ENCODE measurements at places on chromosomes 1 and 21. TPM values are rescaled to one million over a fixed set of nuclear protein-coding genes. Genes with fewer than 3 reads are reported as not detected.

DNA sequence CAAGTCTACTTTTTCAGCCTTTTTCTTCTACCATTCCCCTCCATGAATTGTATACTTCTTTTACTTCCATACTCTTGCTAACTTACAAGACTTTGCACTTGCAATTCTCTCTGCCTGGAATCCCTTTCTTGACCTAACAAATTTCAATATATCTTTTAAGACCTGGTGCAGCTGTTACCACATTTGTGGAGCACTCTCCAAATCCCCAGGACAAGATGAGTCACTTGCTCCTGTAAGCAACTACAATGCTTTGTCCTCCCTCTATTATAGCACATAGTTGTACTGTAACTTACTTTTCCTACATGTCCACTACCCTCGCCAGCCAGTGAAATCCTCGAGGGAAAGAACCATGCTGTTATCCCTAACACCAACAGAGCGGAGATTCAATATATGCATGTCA lies 43.1 kb downstream of the WARS2 start:
- no peaks in the 10 kb centered on the region for H3K4me1 ChIP-seq
- H3K27ac ChIP-seq, result no peak overlapping the region
- peaks cover 4% of the 10 kb centered on the region for H3K27me3 ChIP-seq
- H3K4me3 ChIP-seq, result no peak overlapping the region

DNA sequence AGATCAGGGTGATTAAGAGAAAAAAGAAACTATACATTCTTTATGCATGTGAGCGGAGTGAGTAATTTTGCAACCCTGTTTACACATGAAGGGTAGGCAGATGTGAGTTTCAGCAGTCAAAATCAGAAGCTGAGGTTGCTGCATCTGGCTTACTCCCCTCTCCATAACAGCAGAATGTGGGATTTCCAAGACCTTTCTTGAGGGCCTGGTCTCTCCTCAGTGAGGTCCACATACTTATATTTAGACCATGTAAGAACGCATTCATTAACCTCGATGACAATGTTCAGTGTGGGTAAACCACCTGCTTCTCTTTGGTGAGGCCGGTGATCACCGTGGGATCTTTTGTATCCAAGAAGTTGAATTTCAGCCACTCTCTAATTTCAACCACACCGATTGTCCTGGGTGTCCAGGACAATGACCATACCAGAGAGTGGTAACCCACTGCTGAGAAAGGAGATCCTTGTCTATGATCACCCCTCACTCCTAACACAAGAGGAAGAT lies 18.7 kb upstream of the RAP1A start:
- H3K4me1 ChIP-seq, result no peaks in the 10 kb centered on the region
- H3K27me3 ChIP-seq, result peaks cover 3% of the 10 kb centered on the region
- no peak overlapping the region for H3K4me3 ChIP-seq
- no peak for DNase-seq

- no peaks in the 10 kb centered on the region for H3K36me3 ChIP-seq
- peaks cover 2% of the 10 kb centered on the region for H3K27me3 ChIP-seq
- peak overlapping the region; percentile 80 for H3K4me3 ChIP-seq
- DNase-seq, result no peak
- peak overlapping the region; percentile 73 for H3K27ac ChIP-seq
- H3K4me1 ChIP-seq, result peaks cover 2% of the 10 kb centered on the region
Measured at GRCh38 chr1:108961752-108962486, 1.4 kb downstream of the CLCC1 start.

GRCh38 chr1:203871114-203871880 lies 9.9 kb downstream of the SNRPE start:
- no peak overlapping the region for H3K27ac ChIP-seq
- H3K27me3 ChIP-seq, result no peaks in the 10 kb centered on the region
- H3K4me3 ChIP-seq, result no peak overlapping the region

GRCh38 chr1:10915594-10915993 lies 96.9 kb upstream of the TARDBP start:
- no peaks in the 10 kb centered on the region for H3K36me3 ChIP-seq
- DNase-seq, result no peak
- H3K27ac ChIP-seq, result no peak overlapping the region

DNA sequence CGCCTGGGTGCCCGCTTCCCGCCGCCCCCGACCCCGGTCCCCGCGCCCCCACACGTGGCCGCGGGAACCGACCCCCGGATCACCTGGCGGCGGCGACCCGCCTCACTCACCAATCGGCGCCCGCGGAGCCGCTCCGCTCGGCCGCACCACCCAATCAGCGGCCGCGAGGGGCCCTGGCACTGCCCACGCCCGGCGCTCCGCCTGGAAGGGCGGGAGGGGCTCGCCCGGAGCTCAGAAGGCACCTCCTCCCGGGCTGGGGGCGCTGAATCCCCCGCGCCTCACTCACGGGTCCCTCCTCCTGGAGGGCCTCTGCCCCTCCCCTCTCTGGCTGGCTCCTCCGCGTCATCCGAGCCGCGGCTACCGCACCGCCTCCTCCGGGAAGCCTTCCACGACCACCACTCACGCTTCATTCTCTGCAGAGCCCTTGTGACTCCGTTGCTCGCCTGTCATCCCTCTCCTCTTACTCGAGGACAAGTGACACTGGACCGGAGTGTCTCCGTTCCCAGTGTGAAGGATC lies 374 bp downstream of the SH2D5 start:
- peaks cover 6% of the 10 kb centered on the region for H3K4me1 ChIP-seq
- H3K36me3 ChIP-seq, result peaks cover 5% of the 10 kb centered on the region
- peaks cover 16% of the 10 kb centered on the region for H3K27me3 ChIP-seq

DNA sequence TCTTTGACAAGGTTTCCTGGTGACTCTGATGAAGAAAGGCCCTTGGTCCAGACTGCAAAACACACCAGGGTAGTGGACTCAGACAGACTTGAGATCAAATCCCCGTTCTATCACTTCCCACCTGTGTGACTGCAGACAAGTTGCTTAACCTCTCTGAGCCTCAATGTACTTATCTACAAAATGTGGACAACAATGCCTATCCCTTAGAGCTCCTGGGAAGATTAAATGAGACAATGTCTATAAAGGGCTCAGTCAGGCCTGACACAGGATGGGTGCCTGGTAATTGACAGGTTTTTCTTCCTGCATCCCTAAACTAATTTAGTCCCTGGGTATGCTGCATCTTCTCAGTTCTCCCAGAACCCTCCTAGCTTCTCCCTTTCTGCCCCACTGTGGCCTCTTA lies 37.9 kb upstream of the ZBTB40 start:
- H3K27ac ChIP-seq, result no peak overlapping the region
- no peaks in the 10 kb centered on the region for H3K27me3 ChIP-seq
- no peaks in the 10 kb centered on the region for H3K4me1 ChIP-seq
- H3K4me3 ChIP-seq, result no peak overlapping the region

GRCh38 chr21:31136891-31137290 lies 98.6 kb upstream of the KRTAP19-8 start:
- no peak overlapping the region for H3K4me3 ChIP-seq
- H3K27me3 ChIP-seq, result peaks cover 2% of the 10 kb centered on the region
- H3K27ac ChIP-seq, result no peak overlapping the region
- peaks cover under 1% of the 10 kb centered on the region for H3K4me1 ChIP-seq

DNA sequence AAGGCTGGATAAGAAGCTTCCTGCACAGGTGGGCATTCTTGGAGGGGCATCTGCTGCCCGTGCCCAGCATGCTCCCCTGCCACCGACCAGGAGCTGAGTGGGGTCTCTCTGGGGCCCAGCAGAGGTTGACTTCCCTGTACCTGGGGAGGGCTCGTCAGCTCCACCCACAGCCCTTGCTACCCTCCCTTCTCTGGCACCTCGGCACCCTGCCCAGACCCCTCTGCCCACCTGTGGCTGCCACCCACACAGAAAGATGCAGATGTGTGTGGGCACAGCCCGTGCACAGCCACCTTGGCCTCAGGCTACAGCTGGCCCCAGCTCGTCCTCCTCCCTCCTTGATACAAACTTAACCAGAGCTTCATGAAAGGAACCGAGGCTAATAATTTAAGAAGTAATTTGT lies 241.2 kb upstream of the VAMP3 start:
- no peak overlapping the region for H3K27ac ChIP-seq
- H3K36me3 ChIP-seq, result no peaks in the 10 kb centered on the region
- H3K27me3 ChIP-seq, result peaks cover 2% of the 10 kb centered on the region
- no peak overlapping the region for H3K4me3 ChIP-seq
- no peak for DNase-seq

- no peak overlapping the region for H3K27ac ChIP-seq
- peaks cover 3% of the 10 kb centered on the region for H3K27me3 ChIP-seq
- H3K4me3 ChIP-seq, result no peak overlapping the region
- H3K4me1 ChIP-seq, result no peaks in the 10 kb centered on the region
- H3K36me3 ChIP-seq, result no peaks in the 10 kb centered on the region
Measured at GRCh38 chr1:150536836-150537731, 12.1 kb upstream of the ADAMTSL4 start.

- peaks cover 3% of the 10 kb centered on the region for H3K4me1 ChIP-seq
- H3K4me3 ChIP-seq, result no peak overlapping the region
- no peaks in the 10 kb centered on the region for H3K27me3 ChIP-seq
- no peak overlapping the region for H3K27ac ChIP-seq
Measured at GRCh38 chr1:65434760-65435159, 14.3 kb downstream of the LEPR start.

GRCh38 chr1:67339623-67340343 lies 32.1 kb downstream of the IL12RB2 start:
- no peaks in the 10 kb centered on the region for H3K27me3 ChIP-seq
- no peaks in the 10 kb centered on the region for H3K4me1 ChIP-seq
- no peaks in the 10 kb centered on the region for H3K36me3 ChIP-seq
- H3K4me3 ChIP-seq, result no peak overlapping the region
- DNase-seq, result no peak

- no peak for DNase-seq
- peak within 1 kb of the TSS; percentile 84 for H3K4me3 ChIP-seq
- H3K4me1 ChIP-seq, result peaks cover 10% of the 10 kb centered on the region
- H3K27me3 ChIP-seq, result peaks cover 6% of the 10 kb centered on the region
- no peaks in the 10 kb centered on the region for H3K36me3 ChIP-seq
Measured at GRCh38 chr1:218344814-218345672, at the start of gene TGFB2. TGFB2 (plus strand) TSS chr1:218345336; CDS start chr1:218346702, 1,366 bp downstream.

- H3K27me3 ChIP-seq, result no peaks in the 10 kb centered on the region
- no peak overlapping the region for H3K27ac ChIP-seq
- H3K4me3 ChIP-seq, result no peak overlapping the region
- no peak for DNase-seq
- peaks cover 4% of the 10 kb centered on the region for H3K4me1 ChIP-seq
Measured at GRCh38 chr1:174841747-174842146, 158.0 kb upstream of the CACYBP start.

DNA sequence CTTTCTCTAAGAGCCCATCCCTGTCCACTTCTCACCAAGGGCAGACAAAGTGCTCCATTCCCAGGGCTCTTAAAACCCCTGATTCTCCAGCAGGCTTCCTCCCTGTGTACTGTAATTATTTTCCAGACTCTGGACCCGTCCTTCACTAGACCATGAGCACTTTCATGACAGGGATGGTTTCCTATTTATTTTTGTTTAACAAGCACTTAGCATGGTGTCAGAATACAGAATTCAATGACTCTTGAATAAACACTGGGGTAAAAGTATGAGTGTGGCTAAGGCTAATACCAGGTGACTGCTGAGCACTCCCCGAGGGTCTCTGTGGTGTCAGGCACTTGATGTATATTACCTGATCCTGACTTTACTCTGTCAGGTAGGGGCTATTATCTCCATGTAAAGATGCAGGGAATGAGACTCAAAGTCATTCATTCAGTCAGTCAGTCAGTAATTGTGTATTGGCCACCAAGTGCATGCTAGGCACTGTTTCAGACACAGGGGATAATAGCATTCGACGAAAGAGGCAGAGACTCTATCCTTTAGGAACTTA lies 47.2 kb downstream of the C1orf21 start:
- H3K4me3 ChIP-seq, result no peak overlapping the region
- H3K27ac ChIP-seq, result no peak overlapping the region
- no peaks in the 10 kb centered on the region for H3K4me1 ChIP-seq
- no peak for DNase-seq
- H3K27me3 ChIP-seq, result no peaks in the 10 kb centered on the region

- H3K4me3 ChIP-seq, result no peak overlapping the region
- peaks cover 35% of the 10 kb centered on the region for H3K36me3 ChIP-seq
- no peaks in the 10 kb centered on the region for H3K4me1 ChIP-seq
- H3K27me3 ChIP-seq, result peaks cover 15% of the 10 kb centered on the region
Measured at GRCh38 chr21:42287193-42288083, 27.8 kb downstream of the TFF3 start.

DNA sequence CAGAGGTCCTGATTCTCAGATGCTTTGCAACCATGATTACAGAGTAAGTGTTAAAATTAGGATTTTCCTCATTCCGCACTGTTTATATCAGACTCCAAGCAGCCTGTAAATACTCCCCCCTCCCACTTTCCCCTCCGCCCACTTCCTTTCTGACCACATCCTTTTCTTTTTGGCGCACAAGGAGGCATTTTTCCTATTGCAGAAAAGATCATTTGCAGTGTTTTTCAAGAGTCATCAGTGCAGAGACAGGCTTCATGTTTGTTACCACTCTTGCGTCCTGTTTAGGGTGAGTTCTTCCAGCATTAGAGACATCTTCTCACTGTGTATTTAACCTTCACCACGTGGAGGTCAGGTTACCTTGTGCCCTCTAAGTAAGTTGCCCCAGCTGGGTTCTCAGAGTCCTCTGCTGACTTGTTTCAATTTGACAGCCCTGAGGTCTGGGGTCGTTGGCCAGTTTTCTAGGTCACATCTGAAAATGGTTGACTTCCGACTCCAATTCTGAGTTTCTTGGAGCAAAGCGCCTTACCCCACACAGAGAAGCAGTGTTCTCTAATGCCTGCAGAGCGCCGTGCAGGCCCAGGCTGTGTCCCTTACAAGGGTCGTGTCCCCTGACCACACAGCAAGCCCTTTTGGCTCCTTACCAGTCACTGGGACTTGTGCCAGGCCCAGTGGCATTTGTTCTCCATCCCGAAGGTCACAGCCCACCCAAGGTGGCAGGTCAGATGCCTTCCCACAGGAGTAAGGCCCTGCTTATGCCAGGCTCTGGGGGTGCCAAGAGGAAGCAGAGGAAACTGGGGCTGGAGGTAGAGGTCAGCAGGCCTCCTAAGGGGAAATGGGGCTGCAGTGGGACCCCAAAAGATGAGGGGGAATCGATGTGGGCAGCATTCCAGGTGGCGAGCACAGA lies 85.6 kb downstream of the FAM78B start:
- H3K27ac ChIP-seq, result no peak overlapping the region
- H3K36me3 ChIP-seq, result peaks cover 4% of the 10 kb centered on the region
- H3K4me3 ChIP-seq, result no peak overlapping the region
- peaks cover 11% of the 10 kb centered on the region for H3K4me1 ChIP-seq

- H3K36me3 ChIP-seq, result no peaks in the 10 kb centered on the region
- H3K4me1 ChIP-seq, result peaks cover 23% of the 10 kb centered on the region
- no peak overlapping the region for H3K27ac ChIP-seq
- H3K27me3 ChIP-seq, result no peaks in the 10 kb centered on the region
Measured at GRCh38 chr1:177979272-177979671, 9.4 kb upstream of the SEC16B start.

DNA sequence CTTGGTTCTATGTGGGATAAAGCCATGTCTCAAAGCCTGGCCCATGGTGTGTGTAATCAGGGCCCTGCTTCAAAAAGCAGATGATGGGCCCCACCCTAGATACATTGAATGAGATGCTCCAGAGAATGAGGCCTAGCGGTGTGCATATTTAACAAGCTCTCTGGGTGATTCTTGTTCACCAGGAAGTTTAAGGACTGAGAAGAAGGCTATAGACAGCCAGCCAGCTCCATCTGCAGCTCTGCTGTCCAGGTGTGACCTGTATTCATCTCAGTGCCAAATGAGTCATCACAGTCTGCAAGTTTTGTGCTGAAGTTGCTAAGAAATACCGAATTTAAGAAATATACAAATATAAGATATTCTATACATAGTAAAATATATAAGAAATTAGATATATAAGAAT lies 182.0 kb upstream of the RUNX1 start:
- no peak overlapping the region for H3K4me3 ChIP-seq
- H3K27me3 ChIP-seq, result no peaks in the 10 kb centered on the region
- H3K4me1 ChIP-seq, result peaks cover 14% of the 10 kb centered on the region
- no peaks in the 10 kb centered on the region for H3K36me3 ChIP-seq
- DNase-seq, result no peak

Gene PER3
- total RNA-seq, result 3.6 TPM

Gene MCOLN2
- not detected for total RNA-seq

Gene C1QB
- not detected for total RNA-seq

Gene CCDC24
- 6.3 TPM for total RNA-seq

Gene TRIM58
- 5.2 TPM for total RNA-seq

Gene CRP
- not detected for total RNA-seq

Gene GJA8
- total RNA-seq, result not detected

Gene SLAMF9
- not detected for total RNA-seq

Gene OR2M3
- not detected for total RNA-seq

Gene ANKRD13C
- total RNA-seq, result 21.8 TPM

Data from glutamatergic neuron (in vitro differentiated cells).